ENCODE measurements at places on chromosomes 6 and 20. TPM values are rescaled to one million over a fixed set of nuclear protein-coding genes. Genes with fewer than 3 reads are reported as not detected.

GRCh38 chr6:300494-301198 lies 8.4 kb downstream of the DUSP22 start:
- H3K27ac ChIP-seq: no peak overlapping the region
- no peak overlapping the region for H3K4me3 ChIP-seq
- no peaks in the 10 kb centered on the region for H3K27me3 ChIP-seq
- DNase-seq: no peak
- no peaks in the 10 kb centered on the region for H3K36me3 ChIP-seq
- H3K4me1 ChIP-seq: peaks cover 21% of the 10 kb centered on the region

GRCh38 chr20:32963176-32963575 lies 41.1 kb downstream of the SUN5 start:
- no peak for DNase-seq
- H3K4me3 ChIP-seq: no peak overlapping the region
- H3K27me3 ChIP-seq: peaks cover 16% of the 10 kb centered on the region
- H3K36me3 ChIP-seq: no peaks in the 10 kb centered on the region
- peaks cover 7% of the 10 kb centered on the region for H3K4me1 ChIP-seq

- no peak for DNase-seq
- no peak overlapping the region for H3K4me3 ChIP-seq
- H3K27ac ChIP-seq: no peak overlapping the region
- no peaks in the 10 kb centered on the region for H3K36me3 ChIP-seq
- no peaks in the 10 kb centered on the region for H3K4me1 ChIP-seq
Observed at GRCh38 chr6:136761227-136761922, 30.9 kb downstream of the MAP3K5 start.

- no peaks in the 10 kb centered on the region for H3K4me1 ChIP-seq
- DNase-seq: no peak
- H3K27me3 ChIP-seq: no peaks in the 10 kb centered on the region
- H3K36me3 ChIP-seq: no peaks in the 10 kb centered on the region
- H3K4me3 ChIP-seq: no peak overlapping the region
- no peak overlapping the region for H3K27ac ChIP-seq
Observed at GRCh38 chr6:96340164-96340563, 181.4 kb upstream of the UFL1 start.

- H3K27ac ChIP-seq: no peak overlapping the region
- no peaks in the 10 kb centered on the region for H3K27me3 ChIP-seq
- H3K4me3 ChIP-seq: no peak overlapping the region
- no peaks in the 10 kb centered on the region for H3K4me1 ChIP-seq
Observed at GRCh38 chr6:119791736-119792135, 442.2 kb upstream of the MAN1A1 start.

DNA sequence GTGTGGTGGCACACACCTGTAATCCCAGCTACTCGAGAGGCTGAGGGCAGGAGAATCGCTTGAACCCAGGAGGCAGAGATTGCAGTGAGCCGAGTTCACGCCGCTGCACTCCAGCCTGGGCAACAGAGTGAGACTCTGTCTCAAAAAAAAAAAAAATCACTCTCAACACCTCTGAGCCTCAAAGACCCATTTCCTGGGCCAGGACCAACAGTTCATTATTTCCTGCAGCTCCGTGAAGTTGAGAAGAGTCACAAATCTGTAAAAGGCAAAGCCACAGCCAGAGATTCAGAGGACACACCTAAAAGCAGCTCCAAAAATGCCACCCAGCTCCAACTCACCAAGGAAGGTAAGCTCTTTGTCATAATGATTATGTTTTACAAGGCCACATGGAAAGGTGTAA lies 15.2 kb upstream of the NOP56 start:
- H3K4me3 ChIP-seq: no peak overlapping the region
- H3K4me1 ChIP-seq: no peaks in the 10 kb centered on the region
- H3K27me3 ChIP-seq: peaks cover 12% of the 10 kb centered on the region
- H3K36me3 ChIP-seq: no peaks in the 10 kb centered on the region

GRCh38 chr6:138222901-138223546 lies 4.7 kb upstream of the PBOV1 start:
- no peaks in the 10 kb centered on the region for H3K27me3 ChIP-seq
- no peaks in the 10 kb centered on the region for H3K36me3 ChIP-seq
- no peak overlapping the region for H3K4me3 ChIP-seq
- peaks cover 67% of the 10 kb centered on the region for H3K4me1 ChIP-seq
- H3K27ac ChIP-seq: peak overlapping the region; percentile 50
- peak; percentile 90 for DNase-seq

- no peaks in the 10 kb centered on the region for H3K4me1 ChIP-seq
- H3K4me3 ChIP-seq: no peak overlapping the region
- no peak overlapping the region for H3K27ac ChIP-seq
- no peaks in the 10 kb centered on the region for H3K27me3 ChIP-seq
Observed at GRCh38 chr20:59131551-59132285, 31.9 kb upstream of the ZNF831 start.

DNA sequence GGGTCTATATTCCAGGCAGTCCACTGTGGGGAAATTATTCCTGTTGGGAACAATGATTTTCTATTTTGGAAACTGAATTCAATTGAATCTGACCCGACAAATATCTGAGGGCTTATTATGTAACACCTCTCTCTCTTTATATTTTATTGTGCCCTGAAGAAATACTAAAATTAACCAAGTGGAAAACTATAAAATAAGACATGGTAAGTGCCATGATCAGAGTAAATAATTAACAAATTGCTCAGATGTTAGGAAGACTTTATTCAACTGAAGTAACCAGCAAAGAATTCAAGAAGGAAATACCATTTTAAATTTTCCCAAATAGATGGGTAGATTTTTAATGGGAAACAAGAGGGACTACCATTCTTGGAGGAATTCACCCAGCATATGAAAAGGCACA lies 632.9 kb downstream of the MAFB start:
- no peaks in the 10 kb centered on the region for H3K4me1 ChIP-seq
- no peak overlapping the region for H3K27ac ChIP-seq
- H3K36me3 ChIP-seq: no peaks in the 10 kb centered on the region
- H3K27me3 ChIP-seq: no peaks in the 10 kb centered on the region
- DNase-seq: no peak
- no peak overlapping the region for H3K4me3 ChIP-seq

DNA sequence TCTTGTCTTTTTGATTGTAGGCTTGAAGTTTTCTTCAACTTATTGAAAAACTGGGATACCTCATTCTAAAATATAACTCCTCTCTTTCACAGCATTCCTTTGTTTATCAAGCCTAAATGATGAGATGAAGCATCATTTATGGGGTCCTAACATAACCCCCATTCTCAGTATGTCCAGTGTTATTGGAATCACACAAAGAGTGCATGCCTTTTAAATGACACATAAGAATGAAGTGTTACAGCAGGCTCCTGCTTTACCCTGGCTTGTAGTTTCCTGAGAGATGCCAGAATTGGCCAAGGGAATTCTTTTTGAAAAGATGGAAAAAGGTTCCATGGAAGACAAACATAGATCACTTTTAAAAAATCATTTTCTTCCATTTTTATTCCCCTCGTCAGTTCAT lies 502.4 kb downstream of the BCKDHB start:
- no peak overlapping the region for H3K4me3 ChIP-seq
- H3K4me1 ChIP-seq: no peaks in the 10 kb centered on the region
- no peaks in the 10 kb centered on the region for H3K27me3 ChIP-seq
- no peaks in the 10 kb centered on the region for H3K36me3 ChIP-seq
- no peak overlapping the region for H3K27ac ChIP-seq

The SLC26A8 gene
- not detected for total RNA-seq

The TAAR8 gene
- total RNA-seq: not detected

The EPB41L2 gene
- 41.7 TPM for total RNA-seq

The CASS4 gene
- total RNA-seq: 0.49 TPM
